ENCODE measurements at places on chromosomes 12 and 14.

GRCh38 chr14:103728721-103729120 is 13.1 kb downstream of the ZFYVE21 start:
- no peak for DNase-seq

DNA sequence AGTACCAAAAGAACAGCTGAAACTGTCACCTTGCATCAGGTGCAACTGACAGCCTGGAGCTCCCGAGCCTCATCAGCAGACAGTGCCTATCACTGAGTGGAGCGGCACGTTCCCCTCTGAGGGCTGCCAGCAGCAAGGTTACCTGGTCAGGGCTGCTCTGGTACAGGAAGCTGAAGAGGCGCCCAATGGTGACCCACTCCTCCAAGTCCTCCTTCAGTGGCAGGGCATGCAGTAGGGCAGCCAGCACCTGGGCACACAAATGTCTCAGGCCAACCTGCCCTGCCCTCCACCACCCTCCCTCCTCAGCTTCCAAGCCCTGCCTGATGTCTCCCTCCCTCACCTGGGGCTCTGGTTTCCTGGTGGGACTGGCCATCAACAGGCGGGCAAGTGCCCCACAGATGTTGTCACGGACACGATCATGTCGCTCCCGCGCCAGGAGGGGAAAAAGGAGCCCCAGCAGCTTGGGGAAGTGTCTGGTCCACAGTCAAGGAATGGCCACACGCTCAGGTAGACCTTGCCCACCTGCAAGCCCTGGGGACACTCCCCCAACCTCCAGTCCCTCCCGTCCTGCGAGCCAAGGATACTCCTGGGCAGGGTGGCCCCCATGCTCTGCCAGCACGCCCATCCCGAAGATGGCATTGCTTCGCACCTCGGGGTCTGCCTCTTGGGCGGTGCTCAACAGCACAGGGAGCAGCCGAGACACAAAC is 7.1 kb downstream of the IPO4 start:
- DNase-seq, result no peak

DNA sequence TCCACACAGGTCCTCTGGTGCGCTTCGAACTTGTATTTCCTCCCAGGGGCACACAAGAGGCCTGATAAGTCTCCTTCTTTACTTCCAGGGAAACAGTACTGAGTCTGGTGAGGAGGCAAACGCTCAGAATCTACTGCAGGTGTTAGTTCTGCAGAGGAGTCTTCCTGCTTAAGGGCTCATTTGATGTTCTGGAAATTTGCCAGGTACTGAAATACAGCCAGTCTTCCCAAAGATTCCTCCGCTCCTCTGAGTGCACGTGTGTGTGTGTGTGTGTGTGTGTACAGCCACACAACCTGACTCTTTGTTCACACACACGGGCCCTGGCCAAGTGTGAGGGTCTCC is 92.0 kb downstream of the FBXL14 start:
- no peak for DNase-seq

- DNase-seq, result no peak
Observed at GRCh38 chr12:1217191-1217949, 226.3 kb downstream of the ERC1 start.

DNA sequence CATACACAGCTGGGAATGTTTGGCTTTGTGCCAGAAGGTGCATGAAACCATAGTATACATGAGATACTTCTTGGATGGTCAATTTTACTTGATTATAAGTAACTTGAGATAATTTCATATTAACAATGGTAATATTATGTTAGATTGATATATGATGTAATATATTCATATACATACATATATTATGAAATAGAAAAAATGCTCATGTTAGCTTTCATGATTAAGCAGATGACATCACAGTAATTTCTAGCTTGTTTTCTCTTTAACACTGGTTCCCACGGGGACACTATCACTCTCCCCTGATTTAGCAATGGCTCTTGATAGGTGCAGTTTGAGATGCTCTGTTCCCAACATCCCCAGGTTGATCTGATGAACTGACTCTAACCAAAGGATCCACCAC is 35.4 kb upstream of the NTF3 start:
- no peak for DNase-seq

DNA sequence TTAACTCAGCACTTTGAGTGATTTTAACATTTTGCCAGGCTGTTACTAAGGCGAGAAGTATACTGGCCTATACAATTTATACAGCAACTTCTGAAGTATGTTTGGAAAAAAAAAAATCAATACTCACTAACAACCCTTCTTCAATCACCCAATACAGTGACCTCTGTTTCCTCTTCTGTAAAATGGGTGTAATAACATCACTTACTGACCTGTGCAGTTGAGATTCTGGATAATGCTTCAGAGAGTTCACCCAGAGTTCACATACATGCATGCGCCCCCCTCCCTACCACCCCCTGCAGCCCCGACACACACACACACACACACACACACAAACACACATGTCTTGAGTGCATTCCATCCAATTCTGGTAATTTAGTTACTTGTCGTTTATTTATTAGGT is 9.1 kb downstream of the PAH start:
- no peak for DNase-seq

DNA sequence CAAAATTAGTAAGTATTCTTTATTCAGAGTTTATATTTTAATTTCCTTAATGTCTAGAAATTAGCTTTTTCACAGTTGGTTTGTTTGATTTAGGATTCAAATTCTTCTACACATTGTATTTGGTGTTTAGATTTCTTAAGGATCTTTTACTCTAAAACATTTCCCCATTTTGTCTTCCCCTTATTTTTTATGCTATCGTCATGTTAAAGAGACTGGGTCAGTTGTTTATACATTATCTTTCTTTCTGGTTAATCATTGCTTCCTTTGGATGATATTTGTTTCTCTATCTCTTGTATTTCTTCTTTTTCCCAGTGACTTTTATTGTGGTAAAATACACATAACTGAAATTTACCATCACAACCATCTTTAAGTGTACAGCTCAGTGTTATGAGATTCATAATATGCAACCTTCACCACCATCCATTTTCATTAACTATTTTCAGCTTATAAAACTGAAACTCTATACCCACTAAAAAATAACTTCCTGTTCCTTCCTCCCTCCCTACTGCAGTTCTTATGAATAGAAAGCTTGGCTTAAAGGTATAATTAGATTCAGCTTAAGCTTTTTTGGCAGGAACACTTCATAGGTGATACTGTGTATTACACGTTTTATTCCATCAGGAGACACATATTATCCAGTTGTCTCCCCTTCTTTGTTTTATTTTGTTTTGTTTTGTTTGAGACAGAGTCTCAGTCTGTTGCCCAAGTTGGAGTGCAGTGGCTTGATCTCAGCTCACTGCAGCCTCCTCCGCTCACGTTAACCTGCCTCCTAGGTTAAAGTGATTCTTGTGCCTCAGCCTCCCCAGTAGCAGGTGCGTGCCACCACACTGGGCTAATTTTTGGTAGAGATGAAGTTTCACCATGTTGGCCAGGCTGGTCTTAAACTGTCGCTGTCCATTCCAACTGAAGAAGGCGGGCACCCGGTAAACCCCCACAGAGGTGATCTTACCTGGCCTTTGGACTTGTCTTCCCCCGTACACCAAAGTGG is 45.0 kb downstream of the NOPCHAP1 start:
- no peak for DNase-seq

GRCh38 chr12:78331753-78332152 is 501.1 kb downstream of the NAV3 start:
- DNase-seq, result no peak

DNA sequence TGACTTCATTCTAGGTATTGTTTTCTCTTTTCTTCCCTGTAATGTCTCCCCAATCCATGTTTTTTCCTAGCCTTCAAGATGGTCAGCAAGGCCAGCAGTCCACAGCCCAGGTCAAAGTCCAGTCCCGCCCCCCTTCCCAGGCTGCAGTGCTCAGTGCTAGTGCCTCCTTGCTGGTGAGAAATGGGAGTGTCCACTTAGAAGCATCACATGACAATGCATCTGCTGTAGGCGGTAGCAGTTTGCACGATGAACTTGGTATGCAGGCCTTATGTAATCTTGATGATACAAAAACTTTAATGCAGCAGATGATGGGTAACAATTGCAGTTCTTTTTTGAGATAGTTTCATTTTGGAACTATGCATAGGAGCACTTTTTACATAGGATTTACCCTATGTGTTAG is 88.4 kb downstream of the PCNX1 start:
- no peak for DNase-seq

DNA sequence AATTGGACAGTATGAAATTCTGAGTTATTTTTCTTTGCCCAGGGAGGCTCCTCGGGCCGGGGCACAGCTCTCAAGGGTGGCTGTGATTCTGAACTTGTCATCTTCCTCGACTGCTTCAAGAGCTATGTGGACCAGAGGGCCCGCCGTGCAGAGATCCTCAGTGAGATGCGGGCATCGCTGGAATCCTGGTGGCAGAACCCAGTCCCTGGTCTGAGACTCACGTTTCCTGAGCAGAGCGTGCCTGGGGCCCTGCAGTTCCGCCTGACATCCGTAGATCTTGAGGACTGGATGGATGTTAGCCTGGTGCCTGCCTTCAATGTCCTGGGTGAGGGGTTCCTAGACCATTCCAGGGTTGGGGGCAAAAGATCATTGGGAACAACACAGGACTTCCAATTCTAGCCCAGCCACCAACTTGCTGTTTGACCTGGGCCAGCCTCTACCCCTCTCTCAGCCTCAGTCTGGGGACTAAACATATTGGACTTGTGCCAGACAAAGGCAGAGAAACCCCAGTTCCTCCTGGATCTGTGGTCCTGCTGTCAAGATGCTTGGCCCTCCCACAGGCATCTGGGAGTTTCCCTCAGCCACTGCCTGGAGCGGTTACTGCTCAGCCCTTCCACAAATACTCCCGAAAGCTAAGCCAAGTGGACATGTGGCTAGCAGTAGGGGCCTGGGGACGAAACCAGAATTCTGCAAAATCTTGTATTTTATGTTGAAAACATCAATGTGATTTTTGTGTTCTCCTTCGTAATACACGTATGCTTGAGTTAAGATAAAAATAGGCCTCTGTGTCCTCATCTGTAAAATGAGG is 3.5 kb downstream of the OAS3 start:
- no peak for DNase-seq

DNA sequence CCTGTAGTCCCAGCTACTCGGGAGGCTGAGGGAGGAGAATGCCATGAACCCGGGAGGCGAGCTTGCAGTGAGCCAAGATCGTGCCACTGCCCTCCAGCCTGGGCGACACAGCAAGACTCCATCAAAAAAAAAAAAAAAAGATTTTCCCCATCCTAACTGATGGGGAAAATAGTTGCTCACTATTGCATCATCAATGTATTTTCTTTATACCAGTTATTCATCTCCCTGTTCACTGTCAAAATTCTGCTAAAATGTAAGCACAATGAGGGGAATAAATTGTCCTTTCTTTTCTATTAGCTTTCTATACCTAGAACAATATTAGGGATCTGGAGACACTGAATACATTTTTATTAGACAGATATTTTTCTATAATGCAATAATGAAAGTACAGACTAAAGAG is 561.3 kb downstream of the CCER1 start:
- no peak for DNase-seq

GRCh38 chr12:90841336-90841735 is 113.6 kb downstream of the CCER1 start:
- DNase-seq, result no peak

DNA sequence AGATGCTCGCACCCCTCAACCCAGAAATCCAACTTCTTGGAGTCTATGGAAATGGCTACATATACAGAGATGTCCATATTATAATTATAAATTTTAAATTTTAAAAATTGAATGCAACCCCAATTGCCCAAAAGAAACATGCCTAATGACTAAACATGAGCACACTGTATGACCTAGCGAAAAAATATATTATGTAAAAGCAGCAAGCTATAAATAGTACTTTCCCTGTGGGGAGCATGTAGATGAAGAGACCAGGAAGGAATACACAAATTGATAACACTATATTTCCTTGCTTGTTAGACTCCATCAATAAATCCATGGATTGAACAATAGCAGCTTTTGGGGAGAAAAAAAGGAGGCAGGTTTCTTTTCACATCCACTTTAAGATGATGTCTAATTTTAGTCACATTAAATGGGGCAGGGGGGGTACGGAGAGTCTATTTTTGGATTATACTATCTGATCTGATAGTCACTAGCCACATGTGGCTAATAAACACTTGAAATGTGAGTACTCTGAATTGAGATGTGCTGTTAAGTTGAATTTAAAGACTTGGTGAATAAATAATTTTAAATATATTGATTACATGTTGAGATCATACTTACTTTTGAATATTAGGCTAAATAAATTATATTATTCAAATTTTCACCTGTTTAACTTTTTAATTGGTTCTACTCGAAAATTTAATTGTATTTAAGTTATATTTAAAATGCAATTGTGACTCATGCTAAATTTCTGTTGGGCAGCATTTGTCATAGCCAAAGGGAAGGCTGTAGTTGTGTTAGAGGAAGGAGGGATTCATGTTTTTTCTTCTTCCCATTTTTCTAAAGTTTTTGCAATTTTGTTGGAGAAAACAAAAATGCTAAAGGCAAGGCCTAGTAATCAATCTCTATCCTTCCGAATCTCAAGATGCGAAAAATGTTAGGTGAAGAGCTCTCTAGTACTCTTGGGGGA is 17.5 kb downstream of the MAX start:
- DNase-seq, result no peak

DNA sequence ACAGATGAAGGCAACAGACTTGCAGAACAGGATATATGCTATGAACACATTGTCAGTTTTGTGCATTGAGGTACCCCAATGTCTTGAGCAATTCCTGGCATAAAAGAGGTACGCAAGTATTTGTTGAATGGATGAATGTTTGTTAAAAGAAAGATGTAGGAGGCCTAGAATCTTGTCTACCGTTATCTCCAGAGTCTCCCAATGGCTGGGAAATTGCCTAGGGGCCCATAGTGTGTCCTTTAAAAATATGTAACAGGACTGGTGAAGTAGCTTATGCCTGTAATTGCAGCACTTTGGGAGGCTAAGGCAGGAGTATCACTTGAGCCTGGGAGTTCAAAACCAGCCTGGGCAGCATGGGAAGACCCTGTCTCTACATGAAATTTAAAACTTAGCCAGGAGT is 20.4 kb upstream of the SPTSSA start:
- no peak for DNase-seq

DNA sequence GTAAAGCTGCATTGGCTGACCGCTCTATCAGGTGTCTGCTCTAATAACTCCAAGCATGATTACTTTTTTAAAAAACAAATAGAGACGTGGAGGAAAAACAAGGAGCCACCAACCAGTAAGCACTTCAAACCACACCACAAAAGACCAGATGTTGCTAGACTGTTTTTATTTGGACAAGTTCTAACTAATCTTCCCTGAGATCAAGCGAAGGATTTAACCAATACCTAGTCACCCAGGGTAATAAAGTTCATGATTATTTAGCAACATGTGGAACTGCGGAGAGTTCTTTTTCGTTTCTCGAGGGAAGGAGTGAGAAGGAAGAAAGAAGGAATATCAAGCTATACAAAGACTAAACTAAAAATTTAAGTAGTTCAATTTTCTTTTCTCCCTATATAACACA is 288.1 kb downstream of the DUSP6 start:
- DNase-seq, result no peak

GRCh38 chr14:60904381-60904780 is 76.5 kb downstream of the TRMT5 start:
- no peak for DNase-seq

Data from HEK293T (cell line).